ENCODE measurements at places on chromosomes 7 and 10.
A peak's percentile ranks its signal among the peaks of the same experiment; 100 is the strongest.

DNA sequence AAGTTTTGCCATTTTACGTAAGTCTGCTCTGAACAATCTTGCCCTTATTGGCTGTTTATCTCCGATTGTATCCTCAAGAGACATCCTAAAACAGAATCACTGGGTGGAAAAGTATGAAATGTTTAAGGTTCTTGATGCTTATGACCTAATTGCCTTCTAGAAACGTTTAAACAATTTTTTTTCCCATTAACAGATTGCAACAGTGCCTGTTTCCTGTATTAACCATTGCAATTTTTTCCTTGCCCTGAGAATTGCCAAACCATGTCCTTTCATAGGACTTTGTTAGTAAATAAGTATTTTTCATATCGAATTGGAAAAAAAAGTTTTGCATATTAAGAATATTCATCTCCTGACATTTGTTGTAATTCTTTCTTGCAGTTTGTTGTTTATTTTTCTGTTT lies 639.8 kb downstream of the INHBA start:
- DNase-seq = no peak

DNA sequence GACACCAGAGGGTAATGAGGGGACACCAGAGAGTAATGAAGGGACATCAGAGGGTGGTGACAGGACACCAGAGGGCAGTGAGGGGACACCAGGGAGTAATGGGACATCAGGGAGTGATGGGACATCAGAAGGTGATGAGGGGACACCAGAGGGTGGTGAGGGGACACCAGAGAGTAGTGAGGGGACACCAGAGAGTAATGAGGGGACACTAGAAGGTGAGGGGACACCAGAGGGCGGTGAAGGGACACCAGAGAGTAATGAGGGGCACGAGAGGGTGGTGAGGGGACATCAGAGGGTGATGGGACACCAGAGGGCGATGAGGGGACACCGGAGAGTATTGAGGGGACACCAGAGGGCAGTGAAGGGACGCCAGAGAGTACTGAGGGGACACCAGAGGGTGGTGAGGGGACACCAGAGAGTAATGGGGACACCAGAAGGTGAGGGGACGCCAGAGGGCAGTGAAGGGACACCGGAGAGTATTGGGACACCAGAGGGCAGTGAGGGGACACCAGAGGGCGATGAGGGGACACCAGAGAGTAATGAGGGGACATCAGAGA lies 10.6 kb downstream of the NACAD start:
- DNase-seq = no peak

DNA sequence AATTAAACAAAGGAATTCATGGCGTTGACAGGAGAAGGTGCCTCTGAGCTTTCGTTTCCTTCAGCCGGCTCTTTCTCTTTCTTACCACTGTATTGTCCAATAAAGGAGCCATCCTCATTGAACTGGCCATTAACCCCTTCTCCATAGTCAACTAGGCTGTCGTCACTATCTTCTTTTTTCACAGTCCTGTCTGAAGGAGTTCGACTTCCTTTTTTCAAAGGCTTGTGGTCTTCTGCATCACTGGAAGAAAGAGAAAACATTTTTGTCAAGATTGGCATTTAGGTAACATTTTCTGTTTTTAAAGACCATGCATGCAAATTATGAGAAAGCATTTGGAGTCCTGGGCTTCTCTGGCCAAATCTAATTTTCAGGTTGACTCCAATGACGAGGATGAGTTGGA lies 19.7 kb upstream of the LAMB4 start:
- no peak for DNase-seq

- no peak for DNase-seq
These were observed 145.5 kb downstream of the TRIL start for GRCh38 chr7:28812616-28813015.

GRCh38 chr10:88849234-88849633 lies 2.4 kb downstream of the ANKRD22 start:
- no peak for DNase-seq

DNA sequence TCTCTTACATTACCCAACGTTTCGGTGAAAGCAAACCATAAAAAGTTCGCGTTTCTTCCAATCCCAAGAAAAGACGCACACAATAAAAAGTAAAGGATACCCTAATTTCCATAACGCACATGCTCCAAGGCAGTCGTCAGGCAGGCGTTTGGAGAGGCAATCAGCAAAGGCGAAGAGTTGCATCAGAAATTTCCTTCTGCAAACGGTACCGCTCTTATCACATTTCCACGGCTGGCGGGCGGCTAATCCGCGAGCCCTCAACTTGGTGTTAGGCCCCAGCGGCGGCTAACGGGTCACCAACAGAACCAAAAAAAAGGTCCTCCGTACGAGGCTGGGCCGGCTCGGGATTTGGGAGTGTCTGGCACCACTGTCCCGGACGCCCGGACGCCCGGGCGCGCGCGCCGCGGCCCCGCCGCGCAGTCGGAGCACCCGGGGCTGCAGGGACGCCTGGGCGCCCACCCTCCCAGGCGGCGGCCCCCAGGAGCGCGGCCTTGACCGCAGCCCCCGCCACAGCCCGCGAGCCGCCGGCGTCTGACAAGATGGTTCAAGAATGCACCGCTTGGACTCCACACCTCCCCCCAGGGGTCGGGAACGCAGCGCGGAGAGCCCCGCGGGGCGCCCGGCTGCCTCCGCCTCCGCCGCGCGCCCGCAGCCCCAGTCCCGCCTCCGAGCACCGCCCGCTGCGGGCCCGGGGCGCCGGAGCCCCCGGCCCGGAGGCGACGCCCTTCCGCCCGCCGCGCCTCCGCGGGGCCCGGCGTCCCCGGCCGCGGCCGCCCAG lies 9.8 kb upstream of the GRB10 start:
- DNase-seq = no peak

- no peak for DNase-seq
These were observed 41.4 kb downstream of the INSYN2A start for GRCh38 chr10:127154831-127155620.

- DNase-seq = peak; percentile 4
These were observed 58.4 kb downstream of the JCAD start for GRCh38 chr10:30000802-30001571.

- DNase-seq = no peak
These were observed 107.8 kb downstream of the RAB18 start for GRCh38 chr10:27611744-27612550.

DNA sequence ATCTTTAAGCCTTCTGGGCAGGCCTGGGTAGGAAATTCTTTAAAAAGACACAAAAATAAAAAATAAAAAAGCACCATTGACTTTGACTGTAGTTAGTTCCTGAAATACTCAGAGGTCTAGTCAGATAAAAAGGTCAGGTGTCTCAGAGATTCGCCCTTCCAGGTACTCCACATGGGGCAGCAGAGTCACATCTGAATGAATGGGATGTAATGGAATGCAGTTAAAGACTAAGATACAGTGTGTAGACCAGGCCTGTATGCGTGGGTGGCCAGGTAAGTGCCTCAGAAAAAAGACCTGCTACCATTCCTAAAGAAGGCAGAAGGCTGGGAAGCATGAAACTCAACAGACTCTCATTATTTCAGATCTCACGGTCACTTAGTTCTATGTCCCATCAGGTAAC lies 68.6 kb upstream of the SEM1 start:
- DNase-seq = no peak

GRCh38 chr7:25396668-25397067 lies 168.4 kb upstream of the NPVF start:
- DNase-seq = no peak

GRCh38 chr7:19139706-19140327 lies 5.4 kb downstream of the FERD3L start:
- no peak for DNase-seq

DNA sequence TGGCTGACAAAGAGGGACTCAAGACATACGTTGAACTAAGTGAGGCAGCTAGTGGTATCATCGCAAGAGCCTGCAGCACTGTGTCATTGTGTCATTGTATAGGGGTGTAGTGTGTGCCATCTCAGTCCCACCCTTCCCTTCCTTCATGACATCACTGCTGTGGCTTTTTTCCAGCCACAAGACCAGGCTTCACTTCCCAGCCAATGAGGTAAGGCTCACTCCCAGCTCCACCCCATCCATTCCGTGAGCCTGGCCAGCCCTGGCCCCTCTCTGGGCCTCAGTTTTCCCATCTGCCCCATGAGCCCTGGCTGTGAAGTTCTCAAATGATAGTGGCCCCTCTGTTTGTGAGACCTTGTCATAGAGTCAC lies 134.3 kb upstream of the ZMIZ1 start:
- no peak for DNase-seq

GRCh38 chr10:95605163-95605562 lies 44.0 kb upstream of the SORBS1 start:
- DNase-seq = no peak

DNA sequence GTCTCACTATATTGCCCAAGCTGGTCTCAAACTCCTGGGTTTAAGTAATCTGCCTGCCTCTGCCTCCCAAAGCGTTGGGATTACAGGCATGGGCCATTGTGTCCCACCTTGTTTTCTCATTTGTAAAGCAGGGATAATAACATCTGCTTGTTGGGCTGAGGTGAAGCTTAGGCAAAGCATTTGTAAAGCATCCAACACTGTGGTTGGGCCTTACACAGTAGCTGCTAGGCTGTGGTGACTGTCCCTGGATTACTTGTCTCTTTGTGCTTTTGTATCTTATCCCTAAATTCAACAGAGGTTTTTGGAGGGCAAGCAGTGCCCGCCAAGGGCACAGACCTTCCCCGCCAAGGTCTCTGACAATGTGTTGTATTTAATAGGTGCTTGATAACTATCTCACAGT lies 14.3 kb downstream of the HKDC1 start:
- DNase-seq = no peak

- DNase-seq = no peak
These were observed 22.8 kb downstream of the FAM107B start for GRCh38 chr10:14751921-14752320.

DNA sequence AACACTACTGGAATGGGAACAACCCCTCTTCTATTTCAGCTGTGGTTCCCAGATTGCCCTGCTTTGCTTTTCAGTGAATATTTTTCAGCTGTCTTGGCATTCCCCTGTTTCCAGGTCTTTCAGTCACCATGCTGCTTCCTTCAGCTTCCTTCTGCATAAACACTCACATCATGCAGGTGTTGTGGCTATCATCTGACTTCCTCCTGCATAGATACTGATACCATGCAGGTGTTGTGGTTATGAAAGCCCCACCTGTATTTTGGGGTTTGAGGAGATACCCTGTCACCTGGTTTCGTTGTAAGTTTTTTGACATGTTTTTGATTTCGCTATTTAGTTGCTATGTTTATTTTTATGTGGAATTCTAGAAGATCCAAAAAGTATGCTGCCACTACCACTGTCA lies 71.5 kb downstream of the SLC35B4 start:
- DNase-seq = no peak

GRCh38 chr7:74612015-74612829 lies 45.3 kb upstream of the GTF2I start:
- no peak for DNase-seq

GRCh38 chr10:27744802-27745731 lies 552 bp downstream of the MKX start:
- no peak for DNase-seq

- no peak for DNase-seq
These were observed 220.1 kb upstream of the GHITM start for GRCh38 chr10:83919187-83919586.

DNA sequence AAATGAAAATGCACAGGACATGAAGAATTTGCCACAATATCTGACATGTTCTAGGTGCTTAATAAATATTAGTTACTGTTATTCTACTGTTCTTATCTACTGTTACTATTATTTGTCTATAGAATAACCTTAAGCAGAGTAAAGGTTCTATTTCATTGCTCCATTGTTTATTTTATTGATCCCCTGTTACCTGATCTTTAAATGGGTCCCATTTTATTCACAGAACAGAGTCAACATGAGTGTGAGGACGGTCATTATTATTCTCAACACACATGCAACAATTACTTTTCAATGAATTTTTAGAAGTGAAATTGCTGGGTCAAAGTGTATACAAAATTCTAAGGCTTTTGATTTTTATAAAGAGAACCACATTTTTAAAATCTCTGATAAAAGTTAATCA lies 186.9 kb downstream of the AHR start:
- no peak for DNase-seq

DNA sequence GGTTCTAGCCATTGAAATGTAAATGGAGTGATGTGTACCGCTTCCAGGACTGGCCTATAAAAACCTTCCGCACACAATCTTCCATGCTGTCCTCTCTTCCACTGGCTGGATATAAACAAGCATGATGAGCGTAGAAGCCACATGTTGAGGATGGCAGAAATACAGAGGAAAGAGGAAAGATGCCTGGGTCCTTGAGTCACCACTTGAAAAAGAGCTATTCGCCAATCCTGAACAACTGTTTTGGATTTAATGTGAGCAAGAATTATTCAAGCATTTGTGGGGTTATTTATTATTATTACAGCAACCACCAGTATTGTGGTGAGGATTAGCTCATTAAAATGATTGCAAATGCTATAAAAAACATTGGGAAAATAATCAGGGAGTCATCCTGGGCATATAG lies 45.8 kb upstream of the PLXNA4 start:
- DNase-seq = no peak

- DNase-seq = no peak
These were observed 64.1 kb downstream of the ZMIZ1 start for GRCh38 chr10:79132681-79133381.

- no peak for DNase-seq
These were observed 306.4 kb upstream of the FZD1 start for GRCh38 chr7:90957883-90958282.

- DNase-seq = peak; percentile 13
These were observed 32.8 kb downstream of the CPVL start for GRCh38 chr7:29113384-29114102.

DNA sequence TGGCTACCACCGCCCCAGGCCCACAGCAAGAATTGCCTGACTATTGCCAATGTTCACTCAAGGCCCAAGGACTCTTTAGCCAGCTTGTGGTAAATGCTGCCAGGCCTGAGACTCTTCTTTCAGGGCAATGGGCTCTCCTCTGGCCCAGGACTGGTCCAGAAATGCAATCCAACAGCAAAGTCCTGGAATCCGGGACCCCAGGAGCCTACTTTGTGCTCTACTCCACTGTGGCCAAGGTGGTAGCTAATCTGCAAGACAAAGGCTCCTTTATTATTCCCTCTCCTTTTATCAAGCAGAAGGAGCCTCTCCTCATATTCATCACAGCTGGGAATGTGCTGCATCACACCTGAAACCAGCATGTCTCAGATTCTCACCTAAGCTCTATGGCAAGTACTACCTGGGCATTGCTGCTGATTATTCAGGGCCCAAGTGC lies 107.6 kb upstream of the PRSS58 start:
- DNase-seq = no peak

- DNase-seq = no peak
These were observed 26.2 kb upstream of the SLF2 start for GRCh38 chr10:100886521-100886920.

- no peak for DNase-seq
These were observed 19.4 kb upstream of the NRP1 start for GRCh38 chr10:33353853-33354252.

GRCh38 chr10:47449102-47449978 lies 34.6 kb downstream of the ANXA8 start:
- no peak for DNase-seq

GRCh38 chr7:128404886-128405470 lies 4.8 kb downstream of the IMPDH1 start:
- no peak for DNase-seq

DNA sequence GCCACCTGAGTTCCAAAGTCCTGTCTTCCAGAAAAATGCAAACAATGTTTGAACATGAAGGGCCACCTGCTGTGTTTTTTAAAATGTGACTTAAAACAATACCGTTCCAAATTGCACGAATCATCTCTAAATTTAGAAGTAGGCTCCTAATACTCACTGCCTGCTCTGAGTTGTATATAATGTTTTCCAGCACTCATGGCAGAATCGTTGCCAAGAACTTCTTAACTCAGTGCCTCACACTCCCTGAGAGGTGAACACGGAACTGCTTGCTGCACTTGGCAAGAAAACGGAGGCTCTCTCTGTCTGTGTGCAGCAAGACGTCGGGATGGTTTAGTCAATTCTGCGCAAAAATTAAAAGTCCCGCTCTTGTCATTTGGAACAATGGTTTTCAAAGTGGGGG lies 757.3 kb upstream of the AUTS2 start:
- DNase-seq = no peak
